ENCODE measurements at places on chromosomes 11 and 22. TPM values are rescaled to one million over a fixed set of nuclear protein-coding genes. Genes with fewer than 3 reads are reported as not detected.

GRCh38 chr11:118621784-118622375 is 14.5 kb downstream of the PHLDB1 start:
- no peak for DNase-seq

The SLC22A6 gene
- total RNA-seq = not detected

GRCh38 chr22:42368379-42369249 is 63.6 kb downstream of the NFAM1 start:
- DNase-seq = peak; percentile 9

DNA sequence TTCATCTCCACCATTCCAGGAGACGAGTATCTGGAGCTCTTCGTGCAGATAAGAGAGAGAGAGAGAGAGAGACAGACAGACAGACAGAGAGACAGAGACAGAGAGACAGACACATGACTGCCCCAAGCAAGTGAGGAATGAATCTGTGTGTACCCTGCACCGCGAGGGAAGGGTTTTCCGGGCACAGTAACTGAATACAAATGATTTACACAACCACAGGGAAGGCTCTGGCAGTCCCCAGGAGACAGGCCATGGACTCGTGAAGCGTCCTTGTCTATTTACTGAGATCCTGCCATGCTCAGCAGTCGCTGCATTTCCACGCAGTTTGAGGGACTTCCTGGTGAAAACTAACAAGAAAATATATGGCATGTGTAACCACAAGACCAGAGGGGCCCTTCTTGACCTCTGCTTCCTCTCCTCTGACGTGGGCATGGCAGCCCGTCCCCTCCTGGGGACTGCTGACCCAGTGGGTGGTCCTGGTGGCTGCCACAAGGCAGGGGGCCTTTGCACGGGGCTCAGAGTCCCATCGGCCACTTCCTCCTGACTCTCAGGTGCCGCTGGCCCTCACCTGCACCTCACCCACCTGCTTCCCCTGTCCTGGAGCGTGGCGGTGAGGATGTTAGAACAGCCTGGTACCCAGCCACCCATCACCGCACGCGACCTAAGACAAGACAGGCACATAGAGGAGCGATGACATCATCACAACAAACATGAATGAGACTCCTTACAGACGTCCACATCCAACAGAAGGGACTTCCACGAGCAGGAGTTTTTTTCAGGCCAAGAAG is 75.9 kb downstream of the PHF21B start:
- DNase-seq = no peak

- peak; percentile 79 for DNase-seq
These were observed 52.2 kb downstream of the JAM3 start for GRCh38 chr11:134120921-134121526.

DNA sequence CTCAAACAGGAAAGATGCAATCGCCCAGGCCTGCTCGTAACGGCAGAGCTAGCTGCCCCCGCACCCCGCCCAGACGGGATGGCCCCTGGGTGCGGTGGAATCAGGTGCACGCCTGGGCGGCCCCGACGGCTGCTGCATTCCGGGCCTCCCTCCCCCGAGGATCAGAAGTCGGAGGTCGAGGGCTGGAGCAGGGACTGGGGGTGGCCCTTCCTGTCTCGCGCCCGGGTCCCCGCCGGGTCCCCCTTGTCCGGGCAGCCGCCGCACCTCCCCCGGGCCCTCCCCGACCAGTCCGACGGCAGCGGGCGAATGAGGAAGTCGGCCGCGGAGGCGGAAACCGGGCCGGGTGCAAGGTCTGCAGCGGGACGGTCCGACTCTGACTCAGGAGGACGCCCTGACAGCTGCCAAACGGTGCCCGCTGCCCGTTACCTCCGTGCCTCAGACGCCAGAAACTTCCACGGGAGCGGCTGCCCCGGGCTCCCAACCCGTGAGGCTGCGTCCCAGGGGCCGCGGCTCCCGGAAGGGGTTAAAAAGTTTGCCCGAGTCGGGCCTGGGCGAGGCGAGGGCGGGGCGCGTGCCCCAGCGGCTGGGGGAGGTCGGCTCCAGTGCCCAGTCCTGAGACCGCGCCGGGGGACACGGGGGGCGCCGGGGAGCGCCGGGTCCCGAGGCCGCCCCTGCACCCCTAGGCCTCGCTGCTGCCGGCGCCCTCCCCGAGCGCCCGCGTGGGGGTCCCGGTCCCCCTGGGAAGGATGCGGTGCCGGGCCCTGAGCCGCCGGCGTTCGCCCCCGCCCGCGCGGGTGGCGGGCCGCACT is 663 bp downstream of the MYH9 start:
- peak; percentile 81 for DNase-seq

- DNase-seq = peak; percentile 33
These were observed 664 bp downstream of the DDB2 start for GRCh38 chr11:47215366-47215910.

The TMEM134 gene
- total RNA-seq = 13.4 TPM

The CASP4 gene
- total RNA-seq = 114 TPM

The INPP5J gene
- total RNA-seq = 0.13 TPM

- no peak for DNase-seq
These were observed 121.9 kb downstream of the FBXO7 start for GRCh38 chr22:32596471-32596870.

DNA sequence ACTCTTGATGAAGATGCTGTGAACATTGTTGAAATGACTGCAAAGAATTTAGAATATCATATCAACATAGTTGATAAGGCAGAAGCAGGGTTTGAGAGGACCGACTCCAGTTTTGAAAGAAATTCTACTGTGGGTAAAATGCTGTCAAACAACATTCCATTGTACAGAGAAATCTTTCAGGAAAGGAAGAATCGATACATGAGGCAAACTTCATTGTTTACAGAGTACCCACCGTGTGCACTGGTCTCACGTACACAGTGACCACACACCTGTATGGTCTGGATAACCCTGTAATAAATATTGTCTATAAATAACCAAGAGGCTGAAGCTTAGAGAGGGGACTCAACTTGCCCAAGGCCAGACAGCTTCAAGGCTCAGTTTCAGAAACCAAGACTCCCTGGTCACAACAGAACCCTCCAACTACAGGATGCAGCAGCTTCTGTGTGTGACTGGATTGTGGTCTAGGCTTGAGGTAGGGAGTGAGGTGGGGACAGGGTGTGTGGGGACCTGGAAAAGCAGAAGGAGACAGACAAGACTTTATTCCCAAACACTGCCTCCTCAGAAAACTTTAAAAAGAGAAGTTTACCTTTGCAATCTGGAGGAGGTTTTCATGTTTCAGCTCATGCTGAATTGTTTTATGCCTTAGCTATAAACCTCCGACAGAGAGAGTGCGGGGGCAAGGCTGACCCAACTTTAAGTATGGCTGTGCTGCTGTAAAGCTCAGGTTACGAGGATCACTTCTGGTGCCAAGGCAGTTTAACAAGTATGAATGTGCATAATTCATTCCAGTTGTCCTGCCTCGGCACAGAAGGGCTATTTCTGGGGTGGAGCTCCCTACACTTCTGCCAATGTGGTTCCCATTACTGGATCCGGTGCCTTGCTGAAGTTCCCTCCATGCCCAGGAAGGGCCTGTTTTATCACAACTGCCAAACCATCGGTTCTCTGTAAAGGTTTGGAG is 372.6 kb upstream of the NARS2 start:
- DNase-seq = peak; percentile 38

GRCh38 chr11:10730151-10730550 is 20.9 kb upstream of the CTR9 start:
- DNase-seq = peak; percentile 80

DNA sequence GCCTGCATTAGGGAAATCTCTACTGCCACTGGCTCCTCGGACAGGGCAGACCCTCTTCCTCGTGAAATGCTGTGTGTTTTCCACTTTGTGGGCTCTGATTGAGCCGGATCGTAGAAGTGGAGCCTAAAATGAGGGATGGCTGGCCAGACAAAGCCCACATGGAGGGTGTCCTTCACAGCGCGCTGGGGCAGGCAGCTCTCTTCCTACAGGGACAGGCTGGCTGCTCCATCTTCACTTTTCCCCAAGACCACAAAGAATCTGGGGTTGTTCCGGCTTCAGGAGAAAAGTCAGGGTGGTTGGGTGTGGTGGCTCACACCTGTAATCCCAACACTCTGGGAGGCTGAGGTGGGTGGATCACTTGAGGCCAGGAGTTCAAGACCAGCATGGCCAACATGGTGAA is 94.9 kb downstream of the MORC2 start:
- no peak for DNase-seq

GRCh38 chr11:109521571-109522086 is 99.6 kb downstream of the C11orf87 start:
- DNase-seq = no peak

The TEX54 gene
- total RNA-seq = not detected

- no peak for DNase-seq
These were observed 26.9 kb upstream of the OR8G1 start for GRCh38 chr11:124214027-124214426.

The KIRREL3 gene
- 31.1 TPM for total RNA-seq

- peak; percentile 69 for DNase-seq
These were observed 215.7 kb upstream of the CTSC start for GRCh38 chr11:88553204-88553603.

DNA sequence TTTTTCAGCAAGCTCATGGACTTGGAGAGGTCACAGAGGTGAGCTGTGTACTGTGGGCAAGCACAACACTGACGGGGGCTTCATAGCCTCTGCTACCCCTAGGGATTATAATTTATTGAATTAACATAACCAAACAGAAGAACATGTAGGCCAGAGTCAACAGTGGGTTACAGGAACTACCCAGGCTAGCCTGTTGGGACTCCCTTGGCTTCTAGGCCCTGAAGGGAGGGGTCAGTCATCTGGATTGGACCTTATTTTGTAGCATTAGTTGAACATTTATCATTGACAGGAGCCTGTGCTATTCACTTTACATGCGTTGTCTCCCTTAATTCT is 56.9 kb downstream of the KREMEN1 start:
- DNase-seq = no peak

GRCh38 chr11:20211691-20212090 is 51.4 kb upstream of the DBX1 start:
- DNase-seq = no peak

GRCh38 chr11:8328848-8329330 is 65.2 kb upstream of the LMO1 start:
- peak; percentile 91 for DNase-seq
